ENCODE measurements at places on chromosomes 16 and 17.
A peak's percentile ranks its signal among the peaks of the same experiment; 100 is the strongest.

GRCh38 chr17:46727572-46728348, 90.7 kb downstream of the WNT3 start:
- DNase-seq: no peak

GRCh38 chr16:1026784-1027500, 45.4 kb downstream of the SOX8 start:
- no peak for DNase-seq

DNA sequence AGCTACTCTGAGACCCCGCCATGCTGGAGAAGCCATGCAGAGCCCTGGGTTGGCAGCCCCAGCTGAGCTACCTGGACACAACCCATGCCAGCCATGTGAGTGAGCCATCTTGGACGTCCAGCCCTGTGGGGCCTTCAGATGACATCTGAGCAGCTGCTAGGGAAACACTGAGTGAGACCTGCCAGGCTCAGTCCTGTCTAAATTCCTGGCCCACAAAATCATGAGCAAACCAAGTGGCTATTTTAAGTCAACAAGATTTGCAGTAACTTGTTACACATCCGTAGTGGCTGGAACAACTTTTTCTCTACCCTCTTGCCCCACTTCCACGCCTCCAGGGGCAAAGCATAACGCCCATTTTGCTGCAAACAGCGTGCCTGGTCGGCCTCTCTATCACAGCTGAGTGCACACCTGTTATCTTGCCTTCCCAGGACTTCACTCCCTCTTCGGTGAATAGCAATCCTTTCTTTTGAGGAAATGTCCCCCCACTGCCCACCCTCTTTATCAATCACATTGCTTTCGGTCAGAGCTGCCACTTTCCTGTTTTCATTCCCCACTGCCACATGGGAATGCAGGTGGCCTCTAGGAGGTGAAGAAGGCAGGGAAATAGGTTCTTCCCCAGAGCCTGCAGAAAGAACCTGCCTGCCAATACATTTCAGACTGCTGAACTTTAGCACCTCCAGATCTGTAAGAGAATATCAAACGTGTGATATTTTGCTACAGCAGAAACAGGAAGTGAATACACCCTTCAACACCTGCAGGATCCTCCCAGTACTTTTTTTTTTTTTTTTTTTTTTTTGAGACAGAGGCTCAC, 7.4 kb upstream of the SCIMP start:
- DNase-seq: no peak

DNA sequence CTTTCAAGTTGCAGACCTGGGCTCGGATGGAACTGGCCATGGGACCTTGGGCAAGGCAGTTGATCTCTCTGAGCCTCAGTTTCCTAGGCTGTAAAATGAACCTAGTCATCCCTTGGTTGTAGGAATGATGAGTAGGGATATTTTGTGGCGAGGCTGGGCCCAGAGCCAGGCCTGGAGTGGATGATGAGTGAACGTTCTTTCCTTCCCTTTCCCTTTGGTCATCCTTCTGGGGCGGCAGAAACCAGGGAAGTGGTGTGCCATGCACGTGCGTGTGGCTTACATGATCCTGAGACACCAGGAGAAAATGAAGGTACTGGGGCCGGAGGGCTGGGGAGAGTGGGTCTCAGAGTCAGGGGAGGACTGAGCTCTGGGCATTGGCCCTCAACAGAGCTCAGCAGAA, 8.4 kb downstream of the FBRS start:
- DNase-seq: no peak

- DNase-seq: no peak
Observed at GRCh38 chr17:34436607-34437006, 73.6 kb upstream of the CCL1 start.

GRCh38 chr17:44095647-44096496, 25.3 kb downstream of the G6PC3 start:
- DNase-seq: no peak

DNA sequence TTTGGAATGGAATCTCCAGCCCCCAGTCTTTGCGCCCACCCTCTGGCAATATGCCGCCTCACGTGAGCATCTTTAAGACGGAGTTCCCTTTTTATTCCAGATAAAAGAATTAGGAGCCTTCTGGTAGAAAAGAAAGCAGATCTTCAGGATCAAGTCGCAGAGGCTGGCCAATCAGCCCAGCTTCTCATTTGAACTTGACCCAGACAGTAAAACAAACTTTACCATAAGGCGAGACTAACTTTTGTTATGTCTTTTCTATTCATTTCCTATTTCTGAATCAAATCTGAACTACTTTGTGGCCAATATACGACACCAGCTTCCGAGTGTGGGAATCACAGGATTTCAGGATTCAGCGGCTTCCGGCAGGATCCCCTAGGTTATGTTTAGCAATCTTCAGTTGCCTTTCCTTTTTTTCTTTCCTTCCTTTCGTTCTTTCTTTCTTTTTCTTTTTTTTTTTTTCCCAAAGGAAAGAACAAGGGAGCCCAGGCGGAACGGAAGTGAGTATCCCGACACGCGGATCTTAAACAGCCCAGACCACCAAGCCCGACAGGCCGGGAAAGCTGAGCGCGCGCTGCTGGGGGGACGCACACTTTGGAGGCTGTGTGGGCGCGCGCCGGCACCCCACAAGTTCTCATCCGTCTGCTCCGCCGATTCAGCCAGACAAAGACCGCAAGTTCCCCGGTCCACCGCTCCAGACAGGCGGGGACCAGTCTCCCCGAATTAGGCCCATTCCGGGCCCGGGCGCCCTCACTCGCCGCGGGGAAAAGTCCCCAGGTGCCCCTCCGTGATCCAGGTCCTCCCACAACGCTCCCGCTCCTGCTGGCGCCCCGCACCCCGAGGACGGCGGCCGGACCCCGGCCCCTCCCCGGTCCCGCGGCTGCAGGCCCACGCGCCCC, 633 bp downstream of the TBC1D16 start:
- no peak for DNase-seq

DNA sequence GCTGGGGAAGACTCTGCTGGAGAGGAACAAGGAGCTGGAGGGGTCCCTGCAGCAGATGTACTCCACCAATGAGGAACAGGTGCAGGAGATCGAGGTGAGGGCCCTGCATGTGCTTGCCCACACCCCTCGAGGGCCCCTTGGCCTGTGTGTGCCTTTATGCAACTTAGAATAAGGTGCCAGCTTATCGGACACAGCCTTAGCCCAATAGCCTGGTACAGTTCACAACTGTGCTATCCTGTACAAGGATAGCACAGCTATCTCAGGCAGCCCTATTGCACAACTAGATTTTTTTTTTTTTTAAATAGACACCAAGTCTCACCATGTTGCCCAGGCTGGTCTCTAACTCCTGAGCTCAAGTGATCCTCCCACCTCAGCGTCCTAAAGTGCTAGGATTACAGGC, 12.1 kb downstream of the CDR2L start:
- DNase-seq: no peak

DNA sequence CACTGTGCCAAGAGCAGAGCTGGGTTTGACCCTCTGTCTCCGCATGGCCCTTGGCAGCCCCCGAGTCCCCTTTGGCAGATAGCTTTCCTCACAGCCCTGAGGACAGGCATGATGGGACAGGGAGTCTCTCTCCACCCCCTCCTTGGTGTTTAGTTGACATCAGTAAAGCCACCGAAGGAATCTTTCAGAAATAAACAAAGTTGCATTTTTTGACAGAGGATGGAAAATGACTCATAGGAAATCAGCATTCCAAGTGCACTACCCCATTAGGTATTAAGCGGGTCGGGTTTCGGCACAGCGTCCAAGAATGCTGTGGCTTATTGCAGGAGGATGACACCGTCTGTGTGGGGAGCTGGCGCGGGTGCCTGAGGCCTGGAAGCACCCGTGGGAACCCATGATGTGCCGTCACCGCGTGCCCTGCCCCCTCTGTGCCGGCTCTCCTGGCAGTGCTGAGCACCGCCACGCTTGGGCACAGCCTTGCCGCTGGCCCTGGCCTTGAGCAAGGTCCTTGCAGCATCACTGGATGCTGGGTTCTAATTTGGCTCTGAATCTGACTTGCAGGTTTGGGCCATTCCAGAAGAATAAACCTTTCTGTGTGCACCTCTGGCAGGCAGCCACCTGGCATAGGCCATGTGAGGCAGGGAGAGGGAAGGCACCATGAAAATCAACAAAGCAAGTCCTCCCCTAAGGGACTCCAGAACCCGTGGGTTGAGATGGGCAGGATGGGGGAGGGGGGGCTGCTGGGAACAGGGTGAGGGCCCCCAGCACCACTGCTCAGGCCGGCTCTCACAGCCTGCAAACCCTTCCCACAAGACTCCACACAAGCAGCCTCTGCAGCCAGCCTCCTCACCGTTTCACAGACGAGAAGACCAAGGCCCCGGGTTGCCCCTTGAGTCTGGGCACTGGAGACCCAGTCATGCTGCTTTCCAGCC, 50.5 kb upstream of the ZNF469 start:
- no peak for DNase-seq

GRCh38 chr16:23403547-23403946, 49.4 kb downstream of the COG7 start:
- no peak for DNase-seq

- DNase-seq: no peak
Observed at GRCh38 chr17:31654936-31655335, 204.1 kb downstream of the COPRS start.

- no peak for DNase-seq
Observed at GRCh38 chr17:74393346-74393942, 26.1 kb downstream of the GPR142 start.

DNA sequence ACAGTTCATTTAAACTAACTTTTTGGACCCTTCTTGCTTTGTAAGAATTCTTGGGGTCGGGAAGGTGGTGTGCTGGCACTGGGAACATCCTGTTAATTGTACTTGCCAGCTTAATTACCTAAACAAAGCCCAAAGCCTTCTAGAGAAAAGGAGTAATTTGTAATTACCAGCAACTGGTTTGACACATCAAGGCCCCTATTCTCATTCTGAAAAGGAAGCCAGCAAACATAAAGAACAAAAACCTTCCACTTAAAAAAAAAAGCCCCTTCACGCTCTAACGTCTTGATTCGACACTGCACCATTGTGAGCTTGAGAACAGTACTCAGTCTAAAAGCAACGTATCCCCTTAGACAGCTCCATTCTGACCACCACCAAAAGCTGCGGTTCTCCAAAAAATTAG, 74.7 kb upstream of the RPH3AL start:
- no peak for DNase-seq

DNA sequence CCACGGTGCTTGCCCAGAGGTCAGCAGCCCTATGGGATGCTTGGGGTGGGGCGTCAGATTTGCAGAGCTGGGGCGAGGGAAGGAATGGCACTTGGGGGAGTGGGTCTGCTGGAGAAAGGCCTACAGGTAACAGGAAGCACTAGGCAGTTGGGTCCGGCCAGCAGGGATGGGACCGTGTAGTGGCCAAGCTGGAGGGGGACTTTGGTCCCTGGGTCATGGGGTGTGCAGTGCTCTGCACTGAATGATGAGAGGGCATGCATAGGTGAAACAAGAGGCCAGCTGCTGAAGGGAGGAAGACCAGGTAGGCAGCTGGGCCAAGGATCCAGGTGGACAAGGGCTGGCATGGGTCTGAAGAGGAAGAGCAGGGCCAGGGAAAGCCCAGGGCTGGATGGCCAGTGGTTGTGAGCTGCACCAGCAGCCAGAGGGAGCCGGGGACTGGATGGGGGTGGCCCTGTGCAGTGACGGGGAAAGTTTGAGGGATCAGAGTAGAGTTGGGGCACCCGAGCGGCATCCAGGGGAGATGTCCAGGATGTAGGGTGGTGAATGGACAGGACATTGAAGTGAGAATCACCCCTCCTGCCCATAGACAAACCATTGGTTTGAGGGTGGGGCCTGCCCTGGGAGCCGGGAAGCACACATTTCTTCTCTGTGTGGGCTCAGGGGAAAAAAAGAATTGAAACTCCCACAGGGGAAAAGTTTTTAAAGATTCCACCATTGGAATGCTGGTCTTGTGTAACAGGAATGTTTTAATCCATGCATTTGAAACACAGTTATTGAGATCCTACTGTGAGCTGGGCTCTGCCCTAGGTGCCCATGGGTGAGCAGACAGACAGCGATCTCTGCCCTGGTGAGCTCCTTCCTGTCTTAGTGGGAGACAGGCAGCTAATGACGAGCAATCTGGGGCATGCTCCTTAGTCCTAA, 25.1 kb downstream of the RAI1 start:
- DNase-seq: no peak

DNA sequence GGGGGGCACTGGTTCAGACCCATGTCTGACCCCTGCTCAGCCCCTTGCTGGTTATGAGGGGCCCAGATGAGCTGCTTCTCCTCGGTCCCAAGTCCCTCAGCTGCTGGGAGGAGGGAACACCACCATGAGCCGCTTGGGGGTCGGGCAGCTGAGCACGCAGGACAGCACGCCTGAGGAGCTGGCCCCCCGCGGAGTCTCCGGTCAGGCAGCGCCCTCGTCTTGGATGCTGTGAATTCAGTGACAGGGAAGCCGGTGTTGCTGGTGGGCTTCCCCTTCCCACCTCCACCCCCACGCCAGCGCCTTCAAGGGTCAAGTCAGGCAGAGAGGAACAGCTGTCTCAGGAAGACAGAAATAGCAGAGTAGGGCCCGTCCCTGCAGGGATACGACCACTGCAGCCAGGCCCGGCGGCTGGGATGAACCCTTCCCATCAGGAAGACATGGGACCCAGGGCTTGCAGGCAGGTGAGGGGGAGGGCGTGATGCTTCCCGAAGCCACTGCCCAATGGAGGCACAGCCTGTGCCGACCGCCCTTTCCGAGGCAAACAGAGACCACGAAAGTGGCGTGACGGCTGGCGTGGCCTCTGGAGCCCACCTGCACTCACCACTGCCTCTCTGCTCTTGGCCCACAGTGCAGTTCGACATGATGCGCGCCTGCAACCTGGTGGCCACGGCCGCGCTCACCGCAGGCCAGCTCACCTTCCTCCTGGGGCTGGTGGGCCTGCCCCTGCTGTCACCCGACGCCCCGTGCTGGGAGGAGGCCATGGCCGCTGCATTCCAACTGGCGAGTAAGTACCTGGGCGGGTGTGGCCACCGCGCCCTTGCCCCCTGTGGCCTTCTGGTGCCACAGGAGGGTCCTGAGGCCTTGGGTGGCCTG, 8.1 kb downstream of the TMEM204 start:
- DNase-seq: no peak

GRCh38 chr17:64055183-64056142, 35.0 kb upstream of the ICAM2 start:
- no peak for DNase-seq

DNA sequence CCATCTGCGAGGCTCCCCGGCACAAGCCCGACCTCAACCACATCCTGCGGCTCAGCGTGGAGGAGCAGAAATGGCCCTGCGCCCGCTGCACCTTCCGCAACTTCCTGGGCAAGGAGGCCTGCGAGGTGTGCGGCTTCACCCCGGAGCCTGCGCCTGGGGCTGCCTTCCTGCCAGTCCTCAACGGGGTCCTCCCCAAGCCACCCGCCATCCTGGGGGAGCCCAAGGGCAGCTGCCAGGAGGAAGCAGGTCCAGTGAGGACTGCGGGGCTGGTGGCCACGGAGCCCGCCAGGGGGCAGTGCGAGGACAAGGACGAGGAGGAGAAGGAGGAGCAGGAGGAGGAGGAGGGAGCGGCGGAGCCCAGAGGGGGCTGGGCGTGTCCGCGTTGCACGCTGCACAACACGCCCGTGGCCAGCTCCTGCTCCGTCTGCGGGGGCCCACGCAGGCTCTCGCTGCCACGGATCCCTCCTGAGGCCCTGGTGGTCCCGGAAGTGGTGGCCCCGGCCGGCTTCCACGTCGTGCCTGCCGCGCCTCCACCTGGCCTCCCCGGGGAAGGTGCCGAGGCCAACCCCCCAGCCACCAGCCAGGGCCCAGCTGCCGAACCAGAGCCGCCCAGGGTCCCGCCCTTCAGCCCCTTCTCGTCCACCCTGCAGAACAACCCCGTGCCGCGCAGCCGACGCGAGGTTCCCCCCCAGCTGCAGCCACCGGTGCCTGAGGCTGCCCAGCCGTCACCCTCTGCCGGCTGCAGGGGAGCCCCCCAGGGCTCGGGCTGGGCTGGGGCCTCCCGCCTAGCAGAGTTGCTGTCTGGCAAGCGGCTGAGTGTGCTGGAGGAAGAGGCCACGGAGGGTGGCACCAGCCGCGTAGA, 13.1 kb upstream of the PRR35 start:
- peak; percentile 41 for DNase-seq
